Sigmoid colon (tissue), 7 donors: ENCODE measurements at places on chromosomes 16 and 17. TPM values are rescaled to one million over a fixed set of nuclear protein-coding genes. Genes with fewer than 3 reads are reported as not detected.

The ITGAD gene
- total RNA-seq = not detected

The UMOD gene
- total RNA-seq = not detected

The POLR3K gene
- total RNA-seq = 3.7 TPM

The HAP1 gene
- 1.1 TPM for total RNA-seq

The CHD9NB gene
- total RNA-seq = 0.55 TPM

The DNASE1L2 gene
- 0.82 TPM for total RNA-seq

The SLC52A1 gene
- total RNA-seq = not detected

The NUDT7 gene
- total RNA-seq = 5.7 TPM

The SEZ6L2 gene
- total RNA-seq = 9.1 TPM

The CDR2L gene
- total RNA-seq = 10.0 TPM

The PABPN1L gene
- not detected for total RNA-seq

The CMTM2 gene
- not detected for total RNA-seq

The HSF4 gene
- 21.2 TPM for total RNA-seq

The ST6GALNAC1 gene
- total RNA-seq = 0.83 TPM

The WFDC1 gene
- 82.0 TPM for total RNA-seq

The NECAB2 gene
- total RNA-seq = not detected

DNA sequence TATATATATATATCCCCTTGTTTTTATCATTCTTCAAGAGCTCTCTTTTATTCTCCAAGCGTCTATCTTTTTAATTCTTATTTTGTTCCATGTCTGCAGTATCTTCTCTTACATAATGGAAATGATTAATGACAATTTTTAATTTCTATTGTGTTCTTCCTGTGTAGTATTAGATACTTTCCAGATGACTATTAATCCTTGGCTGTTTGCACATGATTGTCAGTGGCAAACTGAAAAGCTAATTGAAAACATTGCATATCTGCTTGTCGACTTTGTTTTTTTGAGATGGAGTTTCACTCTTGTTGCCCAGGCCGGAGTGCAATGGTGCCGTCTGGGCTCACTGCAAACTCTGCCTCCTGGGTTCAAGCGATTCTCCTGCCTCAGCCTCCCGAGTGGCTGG, 124.7 kb downstream of the BCAS3 start:
- DNase-seq = no peak

DNA sequence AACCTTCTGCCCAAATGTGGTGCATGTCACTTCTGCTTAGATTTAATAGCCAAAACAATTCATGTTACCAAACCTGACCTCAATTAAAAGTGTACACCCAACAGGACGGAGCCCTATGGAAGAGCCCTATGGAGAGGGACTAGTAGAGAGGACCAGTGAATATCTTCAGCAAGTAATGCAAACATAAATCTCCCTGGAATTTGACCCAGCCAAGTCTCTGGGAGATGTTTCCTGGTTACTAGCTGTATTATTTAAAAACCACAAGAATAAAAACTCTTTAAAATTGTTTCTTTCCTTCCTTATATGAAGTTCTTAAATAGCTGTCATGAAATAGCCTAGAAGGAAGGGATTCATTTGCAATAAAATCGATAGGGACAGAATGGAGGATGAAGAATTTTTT, 255.8 kb downstream of the CDH11 start:
- DNase-seq = no peak

DNA sequence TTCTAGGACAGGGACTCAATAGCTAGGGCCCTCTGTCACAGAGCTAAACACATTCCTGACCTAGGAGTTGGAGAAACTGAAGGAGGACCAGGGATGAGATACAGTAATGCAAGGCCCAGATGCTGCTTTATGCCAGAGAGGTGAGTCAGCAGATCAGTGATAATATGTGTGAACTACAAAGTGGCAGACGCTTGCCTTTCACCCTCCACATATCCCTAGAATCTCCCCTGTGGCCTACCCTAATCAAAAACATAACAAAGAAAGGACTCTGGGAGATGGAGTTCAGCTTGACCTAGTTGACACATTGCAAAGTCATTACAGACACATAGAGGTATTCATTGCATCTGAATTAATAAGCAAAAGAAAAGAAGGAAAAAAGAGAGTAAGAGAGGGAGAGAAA, 417.6 kb upstream of the DYNLRB2 start:
- DNase-seq = no peak

- peak; percentile 38 for DNase-seq
Observed at GRCh38 chr16:30721167-30721566, 22.2 kb downstream of the SRCAP start.

DNA sequence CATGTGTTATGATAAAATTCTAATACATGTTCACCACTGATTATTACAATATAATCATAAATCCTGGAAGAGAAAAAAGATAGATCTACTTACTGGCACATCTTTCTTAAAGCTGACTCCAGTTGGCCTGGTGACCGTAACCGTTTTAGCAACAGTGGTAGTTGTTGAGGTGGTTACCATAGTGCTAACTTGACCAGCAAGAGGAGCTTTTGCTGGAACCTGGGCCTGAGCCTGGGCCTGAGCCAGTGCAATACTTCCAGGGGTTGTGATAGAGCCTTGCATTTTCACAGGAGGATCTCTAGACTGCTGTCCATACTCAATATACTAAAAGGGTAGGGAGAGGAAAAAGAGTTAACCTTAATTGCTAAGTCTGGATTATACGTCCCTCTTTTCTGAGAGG, 36.2 kb downstream of the SETD6 start:
- DNase-seq = no peak

GRCh38 chr16:50841081-50841886, 99.4 kb downstream of the CYLD start:
- no peak for DNase-seq

DNA sequence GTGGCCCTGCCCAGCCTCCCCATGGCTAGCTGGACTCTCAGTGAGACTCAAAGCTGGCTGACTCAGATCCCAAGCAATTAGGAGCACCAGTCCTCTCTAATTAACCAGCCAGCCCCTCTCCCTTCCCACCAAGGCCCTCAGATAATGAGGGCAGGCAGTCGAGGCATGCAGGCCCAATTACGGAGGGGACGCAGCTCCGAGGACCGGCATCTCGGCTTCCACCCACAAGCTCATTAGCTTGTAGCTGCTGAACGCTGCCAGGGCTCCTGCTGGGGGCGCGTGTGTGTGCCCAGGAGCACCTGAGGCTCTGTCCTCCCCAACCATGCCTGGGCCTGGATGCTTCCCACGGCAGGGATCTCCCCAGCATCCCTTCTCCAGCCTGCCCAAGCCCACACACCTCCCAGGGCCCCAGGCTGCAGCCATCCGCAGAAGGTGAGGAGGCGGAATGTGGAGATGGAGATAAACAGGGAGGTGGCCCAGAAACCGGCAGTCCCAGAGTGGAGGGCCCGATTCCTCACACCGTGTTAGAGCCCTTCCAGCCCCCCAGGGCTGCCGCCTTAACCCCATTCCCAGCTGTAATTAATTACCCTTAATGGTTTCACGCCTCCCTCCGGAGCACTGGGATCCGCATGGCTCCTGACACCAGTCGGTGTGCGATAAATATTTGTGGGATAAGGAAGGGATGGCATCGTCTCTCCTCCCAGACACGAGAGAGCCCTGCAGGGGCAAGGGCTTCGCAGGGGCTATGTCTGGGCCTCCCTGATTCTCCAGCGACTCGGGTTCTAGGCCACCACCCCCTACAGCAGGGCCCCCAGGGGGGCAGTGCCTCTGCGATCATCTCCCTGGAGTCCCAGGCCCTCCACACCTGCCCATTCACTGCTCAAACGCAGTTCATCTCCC, 42.2 kb downstream of the RPH3AL start:
- DNase-seq = peak; percentile 47

- DNase-seq = peak; percentile 95
Observed at GRCh38 chr17:45894022-45894784, at the start of gene MAPT. Gene MAPT, plus strand, starts transcription at chr17:45894554. Its CDS starts 67,784 bp downstream, at chr17:45962338.

- no peak for DNase-seq
Observed at GRCh38 chr16:58444265-58444664, 52.0 kb downstream of the GINS3 start.

DNA sequence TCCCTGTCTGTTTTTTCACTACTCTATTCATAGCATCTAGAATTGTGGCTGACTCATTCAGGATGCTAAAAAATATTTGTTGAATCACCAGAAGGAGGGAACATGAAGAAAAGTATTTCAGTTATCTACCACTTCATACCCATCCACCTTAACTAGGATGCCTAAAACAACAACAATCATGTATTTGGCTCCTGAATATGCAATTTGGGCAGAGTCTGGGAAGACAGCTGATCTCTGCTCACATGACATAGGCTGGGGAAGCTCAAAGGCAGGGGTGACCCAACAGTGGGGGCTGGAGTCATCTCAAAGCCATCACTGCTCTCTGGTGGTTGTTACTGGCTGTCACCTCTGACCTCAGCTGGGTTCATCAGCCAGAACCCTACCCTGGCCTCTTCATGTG, 80.1 kb upstream of the RPL38 start:
- DNase-seq = no peak

DNA sequence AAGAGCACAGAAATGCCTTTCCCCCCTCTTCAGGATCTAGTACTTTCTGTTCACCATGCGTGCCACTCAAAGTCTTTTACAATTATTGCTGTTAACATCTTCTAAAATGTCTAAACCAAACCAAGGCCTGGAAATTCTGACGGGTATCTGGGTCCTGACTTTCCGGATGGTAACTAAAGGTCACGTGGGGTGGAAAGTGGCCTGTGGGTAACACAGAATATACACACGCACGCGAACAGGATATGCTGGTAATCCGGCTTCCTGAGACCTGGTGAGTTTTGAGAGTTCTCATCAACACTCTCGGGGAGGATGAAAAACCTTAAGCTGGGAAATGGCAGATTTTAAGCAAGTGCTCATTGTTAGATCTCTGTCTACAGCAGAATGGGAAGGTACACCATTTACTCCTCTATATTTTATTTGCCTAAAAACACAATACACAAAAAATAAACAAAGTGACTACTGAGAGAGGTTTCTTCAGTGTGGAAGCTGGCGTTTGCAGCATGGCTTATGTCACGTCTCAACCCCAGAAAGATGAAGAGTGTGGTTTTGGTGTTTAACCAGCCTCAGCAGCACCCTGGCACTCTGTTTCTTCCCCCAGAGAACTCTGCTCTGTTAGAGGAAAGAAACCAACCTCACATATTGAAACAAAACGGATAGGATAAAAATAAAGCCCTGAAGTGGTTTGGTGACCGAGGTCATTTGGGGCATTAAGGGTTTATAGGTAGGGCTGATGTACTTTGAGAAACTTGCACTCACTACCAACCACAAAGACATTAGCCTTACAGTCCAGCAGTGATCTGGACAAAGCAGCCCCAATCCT, 37.3 kb downstream of the SMG6 start:
- DNase-seq = no peak

DNA sequence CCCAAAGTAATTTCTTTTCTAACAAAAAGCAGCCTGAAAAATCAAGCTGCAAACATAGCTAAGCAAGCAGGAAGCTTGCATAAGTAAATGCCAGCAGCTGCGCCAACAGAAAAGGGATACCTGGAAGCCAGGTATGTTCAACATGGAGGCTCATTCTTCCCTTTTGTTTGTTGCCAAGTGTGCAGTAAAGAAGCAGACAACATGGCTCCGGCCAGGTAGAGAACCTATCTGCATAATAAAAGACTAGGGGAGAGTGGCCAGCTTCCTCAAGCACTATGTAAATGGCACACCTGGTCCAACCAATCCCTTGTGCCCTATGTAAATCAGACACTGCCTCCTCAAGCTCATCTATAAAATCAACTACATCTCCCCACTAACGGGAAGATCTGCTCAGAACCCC, 1407.0 kb downstream of the CDH11 start:
- DNase-seq = no peak

- DNase-seq = no peak
Observed at GRCh38 chr17:62164747-62165722, 100.0 kb upstream of the MED13 start.

- no peak for DNase-seq
Observed at GRCh38 chr17:19414396-19415280, 3.6 kb downstream of the RNF112 start.

GRCh38 chr17:63474174-63474573, 2.7 kb upstream of the ACE start:
- DNase-seq = no peak

DNA sequence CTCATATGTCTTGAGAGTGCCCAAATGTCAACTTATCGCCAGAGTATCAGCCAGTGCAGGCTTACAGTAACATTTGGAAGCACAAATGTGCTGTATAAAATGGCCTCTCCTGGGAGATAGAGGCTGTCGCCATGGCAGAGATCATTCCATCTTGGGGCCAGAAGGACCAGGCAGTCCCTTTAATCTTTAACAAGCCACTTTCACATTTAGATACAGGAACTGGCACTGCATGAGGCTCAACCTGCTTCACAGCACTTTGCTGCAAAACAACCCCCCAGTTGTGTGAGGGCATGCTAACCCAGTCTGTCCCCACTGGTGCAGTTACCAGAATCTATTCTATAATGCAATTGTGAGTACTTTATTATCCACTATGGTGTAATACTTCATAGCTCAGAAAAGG, 4.7 kb upstream of the RFFL start:
- no peak for DNase-seq

- DNase-seq = no peak
Observed at GRCh38 chr17:57379237-57379894, 123.0 kb downstream of the MSI2 start.

- DNase-seq = no peak
Observed at GRCh38 chr16:74472010-74472409, 50.7 kb upstream of the CLEC18B start.

GRCh38 chr17:61996916-61997605, 68.0 kb downstream of the MED13 start:
- DNase-seq = no peak

GRCh38 chr17:8345052-8345690, 5.5 kb downstream of the ODF4 start:
- no peak for DNase-seq
